Frontal cortex (tissue), 4 donors: ENCODE measurements at places on chromosomes 3 and 15. TPM values are rescaled to one million over a fixed set of nuclear protein-coding genes. Genes with fewer than 3 reads are reported as not detected.

Gene ERC2
- total RNA-seq = 77.9 TPM

GRCh38 chr3:192866804-192867203, 50.9 kb downstream of the MB21D2 start:
- no peak for DNase-seq

- DNase-seq = no peak
These were observed 35.5 kb downstream of the DUT start for GRCh38 chr15:48366584-48367312.

GRCh38 chr3:186340204-186340603, 21.8 kb downstream of the DGKG start:
- no peak for DNase-seq

DNA sequence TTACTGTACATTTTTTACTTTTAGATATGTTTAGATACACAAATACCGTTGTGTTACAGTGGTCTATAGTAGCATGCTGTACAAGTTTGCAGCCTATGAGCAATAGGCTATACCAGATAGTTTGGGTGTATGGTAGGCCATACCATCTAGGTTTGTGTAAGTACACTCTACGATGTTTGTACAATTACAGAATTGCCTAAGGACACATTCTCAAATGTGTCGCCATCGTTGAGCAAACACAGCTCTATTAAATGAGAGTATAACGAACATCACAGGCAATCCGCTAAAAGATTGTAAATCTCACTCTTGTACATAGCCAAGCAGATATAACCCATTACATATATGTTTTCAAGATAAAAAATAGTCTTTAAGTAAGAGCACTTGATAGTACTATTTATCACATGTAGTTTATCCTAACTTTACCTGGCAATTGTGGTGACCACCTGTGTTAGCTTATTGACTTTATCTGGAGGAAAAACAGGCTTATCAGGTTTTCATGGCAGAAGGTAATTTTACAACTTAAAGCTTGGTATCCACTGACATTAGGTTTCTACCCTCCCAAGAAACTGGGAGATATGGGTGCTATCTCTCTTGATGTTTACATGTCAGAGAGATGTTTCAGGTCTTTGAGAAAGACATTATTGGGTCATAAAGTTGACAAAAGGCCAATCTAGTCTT, 898.7 kb downstream of the NSUN3 start:
- DNase-seq = no peak
